ENCODE measurements at places on chromosomes 7 and 10.

GRCh38 chr10:109650228-109650627 is 273.1 kb downstream of the XPNPEP1 start:
- DNase-seq: no peak

DNA sequence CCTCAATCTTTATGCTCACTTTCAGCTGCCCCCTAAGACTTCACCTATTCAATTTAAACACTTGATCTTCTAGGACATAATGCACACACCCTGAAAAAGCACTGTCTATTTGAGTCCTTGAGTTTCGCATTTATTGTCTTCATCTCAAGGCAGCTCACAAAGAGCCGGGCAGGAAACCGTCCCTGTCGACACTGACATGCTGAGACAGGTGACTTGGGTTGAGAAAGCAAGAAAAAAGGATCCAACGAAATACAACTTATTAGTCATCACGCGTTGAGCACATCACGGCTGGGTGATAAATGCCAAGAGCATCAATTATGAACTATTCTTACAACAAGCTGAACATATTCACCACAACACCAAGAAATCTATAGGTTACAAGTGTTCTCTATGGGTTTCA is 91.1 kb downstream of the CALN1 start:
- DNase-seq: no peak

GRCh38 chr7:92485974-92486373 is 8.2 kb upstream of the ERVW-1 start:
- DNase-seq: no peak

- DNase-seq: peak; percentile 24
These were observed 63.7 kb upstream of the APBB1IP start for GRCh38 chr10:26374426-26374825.

DNA sequence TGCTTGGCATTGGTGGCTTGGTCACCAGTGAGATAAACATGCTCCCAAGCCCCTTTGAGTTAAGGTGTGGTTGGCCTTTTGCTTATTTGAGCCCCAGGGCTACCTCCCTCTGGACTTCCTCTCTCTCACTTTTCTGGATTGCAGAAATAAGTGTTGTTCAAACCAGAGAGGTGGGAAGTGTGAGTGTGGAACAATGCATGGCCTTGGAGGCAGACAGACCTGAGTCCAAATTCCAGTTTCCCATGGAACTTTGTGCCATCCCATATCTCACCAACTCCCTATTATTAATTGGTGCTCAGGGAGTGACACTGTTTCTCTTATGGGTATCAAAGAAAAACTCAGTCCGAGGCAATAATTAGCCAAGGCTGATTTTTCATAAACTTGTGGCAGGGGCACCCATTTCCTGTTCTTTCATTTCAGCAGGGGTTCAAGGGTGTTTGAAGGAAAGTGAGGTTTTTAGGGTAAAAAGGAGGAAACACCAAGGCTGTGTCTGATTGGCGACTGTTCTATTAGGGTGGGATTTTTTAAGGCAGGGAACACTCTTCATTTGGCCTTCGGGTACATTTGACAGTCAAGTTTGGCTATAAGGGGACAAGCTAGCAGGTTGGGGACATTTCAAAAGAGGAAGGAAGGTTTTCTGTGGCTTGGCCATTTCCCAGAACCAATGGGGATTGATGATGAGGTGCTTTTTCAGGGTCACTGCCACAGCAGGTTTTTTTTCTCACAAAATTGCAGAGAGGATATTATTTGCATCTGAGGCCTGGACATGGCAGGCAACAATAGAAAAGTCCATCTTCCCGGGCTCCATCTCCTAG is 148.8 kb upstream of the NPY start:
- no peak for DNase-seq

DNA sequence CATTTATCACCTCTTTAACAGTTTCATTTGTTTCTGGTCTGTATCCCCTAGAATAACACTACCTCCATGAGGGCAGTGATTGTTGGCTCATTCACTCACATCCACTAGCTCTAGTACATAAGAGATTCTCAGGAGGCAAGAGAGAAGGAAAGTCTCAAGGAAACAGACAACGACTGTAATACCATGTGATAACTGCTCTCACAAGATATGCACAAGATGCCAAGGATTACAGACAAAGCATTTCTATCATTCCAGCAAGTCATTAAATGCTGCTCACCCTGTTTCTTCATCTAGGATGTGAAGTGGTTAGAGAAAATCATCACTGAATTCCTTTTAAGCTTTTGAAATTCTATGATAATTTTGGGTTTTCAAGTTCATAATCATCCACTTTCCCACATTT is 115.3 kb downstream of the HIBADH start:
- peak; percentile 85 for DNase-seq

GRCh38 chr10:51479711-51480110 is 219.7 kb downstream of the CSTF2T start:
- no peak for DNase-seq

GRCh38 chr10:11875494-11876281 is 52.5 kb downstream of the PROSER2 start:
- peak; percentile 93 for DNase-seq

- DNase-seq: no peak
These were observed 228.8 kb upstream of the CSTF2T start for GRCh38 chr10:51928162-51928561.

GRCh38 chr7:135825406-135825805 is 76.8 kb upstream of the FAM180A start:
- no peak for DNase-seq

GRCh38 chr10:5828725-5829124 is 15.5 kb upstream of the GDI2 start:
- DNase-seq: no peak

DNA sequence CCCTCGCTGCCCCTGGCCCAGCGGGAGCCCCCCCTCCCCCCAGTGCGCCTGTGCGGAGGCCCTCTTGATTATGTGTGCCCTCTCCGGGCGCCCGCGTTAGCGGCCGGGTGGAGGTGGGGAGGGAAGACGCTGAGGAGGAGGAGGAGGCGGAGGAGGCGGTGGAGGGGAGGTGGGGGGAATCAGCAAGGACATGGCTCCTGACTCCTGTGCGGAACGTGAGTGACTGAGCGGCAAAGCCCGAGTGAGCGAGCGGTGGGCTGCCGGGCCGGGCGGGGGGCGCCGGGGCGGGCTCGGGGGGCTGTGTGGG is 201 bp downstream of the MLLT10 start:
- DNase-seq: no peak

DNA sequence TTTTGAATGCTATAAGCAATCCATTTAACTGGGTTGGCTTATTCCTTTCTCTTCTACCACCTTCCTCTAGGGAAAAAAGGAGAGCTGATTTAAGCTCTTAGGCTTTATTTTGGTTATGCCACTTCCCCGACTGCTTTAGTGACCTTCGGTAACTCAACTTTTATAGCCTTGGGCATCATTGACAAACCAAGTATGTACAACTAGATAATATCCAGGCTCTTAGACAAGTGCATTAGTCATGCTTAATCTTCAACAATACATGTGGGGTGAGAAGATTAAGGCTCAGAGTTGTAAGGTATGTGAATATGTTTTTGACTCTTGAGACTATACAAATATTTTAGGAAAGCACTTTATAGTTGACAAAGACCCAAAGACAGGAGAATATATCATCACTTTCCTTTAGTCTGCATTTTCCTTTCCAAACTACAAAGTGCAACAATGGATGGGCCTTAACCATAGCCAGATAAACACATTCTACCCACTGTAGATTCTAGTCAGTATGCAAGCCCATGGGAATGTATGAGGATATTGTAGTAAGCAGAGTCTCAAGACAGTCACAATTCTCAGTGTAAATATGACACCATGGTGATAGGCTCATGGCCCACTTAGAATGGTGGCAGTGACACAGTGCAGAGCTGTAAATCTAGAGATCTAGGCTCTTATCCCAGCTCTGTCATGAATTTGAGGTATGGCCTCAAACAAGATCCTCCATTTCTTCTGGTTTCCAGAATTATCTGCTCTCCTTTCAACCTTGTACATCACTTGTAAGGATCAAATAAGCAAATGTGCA is 1117.3 kb downstream of the SORCS3 start:
- no peak for DNase-seq

DNA sequence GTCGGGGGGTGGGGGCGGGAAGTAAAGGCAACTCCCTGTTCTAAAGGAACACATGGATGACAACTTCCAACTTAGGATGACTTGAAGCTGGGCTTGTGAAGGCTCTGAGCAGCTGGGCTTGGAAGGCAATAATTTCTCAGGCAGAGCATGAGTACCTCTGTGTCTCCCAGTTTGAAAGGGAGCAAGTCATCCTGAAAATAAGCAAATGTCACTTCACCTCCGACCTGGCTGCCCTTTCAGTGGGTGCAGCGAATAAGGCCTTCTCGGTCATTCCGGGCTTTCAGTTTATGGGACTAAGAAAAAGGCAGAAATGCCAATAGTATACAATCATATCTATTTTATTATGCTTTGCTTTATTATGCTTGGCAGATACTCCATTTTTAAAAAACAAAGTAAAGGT is 15.3 kb upstream of the ADAMTS14 start:
- DNase-seq: no peak

- DNase-seq: no peak
These were observed 6.0 kb downstream of the KIF5B start for GRCh38 chr10:32050177-32050576.

DNA sequence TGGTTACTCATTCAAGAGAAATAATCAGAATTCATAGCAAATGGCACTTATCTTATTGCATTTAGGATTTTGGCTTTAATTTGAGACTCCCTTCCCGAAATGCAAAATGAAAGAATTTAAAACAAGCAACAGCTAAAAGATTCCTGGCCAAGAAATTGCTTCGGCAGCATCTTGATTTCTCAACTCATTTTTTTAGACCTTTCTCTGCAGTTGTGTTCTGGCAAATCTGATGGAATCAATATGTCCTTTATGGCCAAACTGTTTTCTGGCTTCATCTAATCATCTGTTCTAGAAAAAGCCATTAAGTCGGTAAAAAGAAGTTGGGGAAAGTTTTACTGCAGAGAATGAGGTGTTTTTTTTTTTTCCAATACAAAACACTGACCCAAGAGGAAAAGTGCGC is 172.1 kb downstream of the SLC16A9 start:
- peak; percentile 27 for DNase-seq

DNA sequence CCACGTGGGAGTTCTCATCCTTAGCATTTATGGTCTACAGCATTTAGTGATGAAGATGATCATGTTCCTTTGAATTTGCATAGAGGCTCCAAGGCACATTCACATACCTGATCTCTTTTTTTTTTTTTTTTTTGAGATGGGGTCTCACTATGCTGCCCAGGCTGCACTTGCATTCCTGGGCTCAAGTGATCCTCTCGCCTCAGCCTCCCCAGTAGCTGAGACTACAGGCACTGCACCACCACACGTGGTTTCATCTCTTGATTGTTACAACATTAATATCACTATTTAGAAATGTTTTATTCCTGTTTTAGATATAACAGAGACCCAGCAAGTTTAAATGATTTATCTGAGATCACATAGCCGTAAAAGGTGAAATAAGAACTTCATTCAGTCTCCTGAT is 13.8 kb downstream of the CDHR3 start:
- no peak for DNase-seq

DNA sequence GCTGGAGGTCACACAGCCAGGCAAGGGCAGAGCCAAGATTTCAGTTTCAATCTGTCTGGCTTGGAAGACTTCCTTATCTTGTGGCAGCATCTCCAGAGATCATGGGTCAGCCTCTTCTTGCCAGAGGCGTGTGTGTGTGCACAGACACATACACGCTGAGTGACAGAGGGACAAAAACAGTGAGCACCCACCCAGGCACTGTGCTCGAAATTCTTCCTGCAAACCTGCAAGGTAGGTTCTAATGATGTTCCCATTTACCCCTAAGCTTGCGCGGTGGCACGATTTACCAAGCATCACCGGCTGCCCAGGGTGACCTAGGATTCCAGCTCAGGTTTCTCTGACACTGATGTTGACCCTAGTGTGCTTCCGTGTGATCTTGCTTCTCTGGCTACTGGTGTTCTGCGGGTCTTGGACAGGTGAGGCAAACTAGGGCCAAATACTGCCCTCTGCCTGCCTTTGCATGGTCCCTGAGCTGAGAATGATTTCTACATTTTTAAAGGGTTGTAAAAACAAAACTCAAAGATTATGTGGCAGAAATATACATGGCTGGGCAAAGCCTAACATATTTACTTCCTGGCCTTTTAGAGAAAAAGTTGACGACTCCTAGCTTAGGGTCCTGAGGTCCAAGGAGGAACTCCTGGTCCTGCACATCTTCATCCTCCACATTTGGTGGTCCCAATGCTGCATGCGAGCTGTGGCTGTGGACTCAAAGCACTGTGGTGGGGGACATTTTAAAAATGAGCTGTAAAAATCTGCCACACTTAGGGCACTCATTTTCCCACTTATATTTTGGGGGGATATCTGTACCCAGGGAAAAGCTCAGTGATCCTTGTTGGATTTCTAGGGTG is 268.5 kb downstream of the RPS24 start:
- no peak for DNase-seq

DNA sequence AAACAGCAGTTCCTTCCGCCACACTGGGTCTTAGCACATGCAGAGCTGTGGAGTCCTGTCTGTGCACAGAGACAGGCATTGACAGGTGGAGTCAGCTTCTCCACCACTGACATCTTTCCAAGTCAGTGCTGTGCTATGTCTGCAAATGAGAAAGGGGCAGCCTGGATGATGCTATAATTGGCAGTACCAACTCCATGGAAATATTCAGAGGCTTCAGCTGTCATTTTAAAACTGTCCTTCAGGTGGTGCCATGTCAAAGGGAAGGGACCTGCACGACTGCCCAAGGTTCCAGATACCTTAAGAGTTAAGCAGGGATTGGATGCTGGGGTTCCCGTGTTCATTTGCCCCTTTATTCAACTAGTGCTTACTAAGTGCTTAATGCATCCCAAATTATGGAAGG is 258.0 kb upstream of the PRKCQ start:
- DNase-seq: no peak

DNA sequence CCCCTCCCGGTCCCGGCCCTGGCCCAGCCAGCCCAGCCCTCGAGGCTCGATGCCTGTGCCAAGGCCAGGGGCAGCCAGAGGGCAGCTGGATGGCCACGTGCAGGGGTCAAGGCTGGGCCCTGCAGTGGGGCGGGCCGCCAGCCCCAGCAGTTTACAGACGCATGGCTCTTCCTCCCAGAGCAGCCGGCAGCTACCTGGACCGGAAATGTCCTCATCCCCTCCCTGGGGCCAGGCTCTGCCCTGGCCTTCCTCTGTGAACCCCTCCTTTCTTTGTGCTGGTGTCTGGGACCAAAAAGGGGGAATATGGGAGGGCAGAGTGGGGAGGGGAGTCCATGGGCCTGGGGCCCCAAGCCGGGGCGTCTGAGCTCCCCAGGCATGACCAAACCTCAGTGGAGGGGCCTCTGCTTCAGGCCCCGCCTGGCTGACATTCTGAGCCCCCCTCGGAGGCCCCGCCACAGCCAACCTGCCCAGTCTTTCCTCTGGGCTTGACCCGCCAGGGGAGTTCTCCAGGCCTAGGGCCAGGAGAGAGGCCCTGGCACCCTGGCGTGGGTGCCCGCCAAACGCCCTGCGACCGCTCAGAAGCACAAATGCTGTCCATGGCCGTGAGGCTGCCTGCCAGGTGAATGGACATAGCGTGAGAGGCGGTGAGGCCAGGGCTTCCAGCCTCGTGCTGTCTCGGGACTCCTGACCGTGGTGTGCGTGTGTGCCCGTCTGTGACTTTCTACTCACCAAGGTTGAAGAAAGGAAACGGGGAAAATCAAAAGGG is 24.7 kb upstream of the AMZ1 start:
- DNase-seq: no peak

GRCh38 chr7:12316925-12317324 is 86.7 kb downstream of the VWDE start:
- no peak for DNase-seq

GRCh38 chr7:136998495-136998894 is 130.0 kb downstream of the CHRM2 start:
- DNase-seq: no peak

GRCh38 chr7:150381096-150381495 is 2.0 kb downstream of the ZNF775 start:
- no peak for DNase-seq
